Transverse colon (tissue), 4 donors: ENCODE measurements at places on chromosomes 11 and 22. TPM values are rescaled to one million over a fixed set of nuclear protein-coding genes. Genes with fewer than 3 reads are reported as not detected.

- H3K27ac ChIP-seq: peak overlapping the region; percentile 31
- no peaks in the 10 kb centered on the region for H3K36me3 ChIP-seq
- DNase-seq: peak; percentile 7
Observed at GRCh38 chr11:101862391-101863233, 52.2 kb upstream of the CEP126 start.

GRCh38 chr22:46795845-46796565 lies 33.6 kb downstream of the TBC1D22A start:
- H3K27me3 ChIP-seq: no peaks in the 10 kb centered on the region
- H3K27ac ChIP-seq: no peak overlapping the region
- H3K36me3 ChIP-seq: no peaks in the 10 kb centered on the region
- no peak for DNase-seq
- H3K4me1 ChIP-seq: peaks cover 2% of the 10 kb centered on the region
- no peak overlapping the region for H3K4me3 ChIP-seq

Gene SERPING1
- total RNA-seq: 122 TPM

Gene CELSR1
- 1.9 TPM for total RNA-seq

GRCh38 chr11:4544891-4545290 lies at the start of gene OR52M1:
Gene OR52M1 (plus strand): TSS chr11:4545191. CDS start chr11:4545191, 0 bp downstream.
- no peak within 1 kb of the TSS for H3K4me3 ChIP-seq
- DNase-seq: no peak
- no peaks in the 10 kb centered on the region for H3K27me3 ChIP-seq
- H3K36me3 ChIP-seq: no peaks in the 10 kb centered on the region
- no peaks in the 10 kb centered on the region for H3K4me1 ChIP-seq
- H3K27ac ChIP-seq: no peak within 1 kb of the TSS

Gene NOX4
- total RNA-seq: not detected

- no peak overlapping the region for H3K27ac ChIP-seq
- H3K27me3 ChIP-seq: peaks cover 9% of the 10 kb centered on the region
- no peaks in the 10 kb centered on the region for H3K4me1 ChIP-seq
- no peak for DNase-seq
- no peak overlapping the region for H3K4me3 ChIP-seq
Observed at GRCh38 chr11:134751766-134752165, 339.7 kb upstream of the B3GAT1 start.

- H3K27me3 ChIP-seq: peaks cover 34% of the 10 kb centered on the region
- H3K4me3 ChIP-seq: no peak overlapping the region
- H3K36me3 ChIP-seq: no peaks in the 10 kb centered on the region
Observed at GRCh38 chr22:22410121-22410520, 98.4 kb downstream of the ZNF280B start.

GRCh38 chr11:121887569-121887968 lies 228.4 kb downstream of the BLID start:
- peak; percentile 13 for DNase-seq
- no peak overlapping the region for H3K4me3 ChIP-seq
- H3K27me3 ChIP-seq: no peaks in the 10 kb centered on the region
- H3K27ac ChIP-seq: no peak overlapping the region

Gene MEI1
- 20.5 TPM for total RNA-seq

GRCh38 chr11:37613031-37613430 lies 1015.0 kb upstream of the RAG2 start:
- DNase-seq: no peak
- no peaks in the 10 kb centered on the region for H3K27me3 ChIP-seq
- H3K4me1 ChIP-seq: no peaks in the 10 kb centered on the region
- H3K4me3 ChIP-seq: no peak overlapping the region
- H3K36me3 ChIP-seq: no peaks in the 10 kb centered on the region

GRCh38 chr11:7251836-7252682 lies at the start of gene SYT9:
Gene SYT9 (plus strand): TSS chr11:7251904. CDS start chr11:7252187, 283 bp downstream.
- H3K4me3 ChIP-seq: peak within 1 kb of the TSS; percentile 11
- DNase-seq: peak; percentile 14
- peaks cover 50% of the 10 kb centered on the region for H3K27me3 ChIP-seq
- H3K27ac ChIP-seq: no peak within 1 kb of the TSS

Gene GNAZ
- 4.4 TPM for total RNA-seq

DNA sequence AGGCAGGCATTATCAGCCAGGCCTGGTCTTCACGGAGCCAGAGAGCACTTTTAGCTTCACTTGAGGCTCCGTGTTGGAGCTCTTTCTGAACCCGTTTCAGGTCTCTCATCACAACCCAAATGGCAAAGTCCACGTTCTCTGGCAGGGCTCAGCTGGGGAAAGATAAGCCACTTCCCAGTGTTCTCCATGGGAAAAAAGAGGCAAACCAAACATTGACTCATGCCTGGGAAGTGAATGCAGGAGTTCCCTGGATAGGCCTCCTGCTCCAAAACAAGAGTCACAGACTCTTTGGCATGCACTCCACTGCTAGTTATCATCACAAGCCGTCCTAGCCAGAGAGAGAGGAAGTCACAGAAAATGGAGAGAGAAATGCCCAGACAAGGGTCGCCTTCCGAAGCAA lies 11.6 kb downstream of the OPCML start:
- H3K4me3 ChIP-seq: no peak overlapping the region
- H3K4me1 ChIP-seq: no peaks in the 10 kb centered on the region
- H3K36me3 ChIP-seq: no peaks in the 10 kb centered on the region

Gene VWCE
- total RNA-seq: 2.2 TPM

Gene PGR
- 0.95 TPM for total RNA-seq

- H3K4me3 ChIP-seq: no peak overlapping the region
- DNase-seq: no peak
- H3K36me3 ChIP-seq: no peaks in the 10 kb centered on the region
- H3K4me1 ChIP-seq: no peaks in the 10 kb centered on the region
- no peak overlapping the region for H3K27ac ChIP-seq
Observed at GRCh38 chr11:100338144-100338840, 348.8 kb upstream of the ARHGAP42 start.

- H3K4me1 ChIP-seq: peaks cover 13% of the 10 kb centered on the region
- H3K36me3 ChIP-seq: no peaks in the 10 kb centered on the region
- H3K27me3 ChIP-seq: no peaks in the 10 kb centered on the region
- DNase-seq: no peak
- H3K27ac ChIP-seq: no peak overlapping the region
- no peak overlapping the region for H3K4me3 ChIP-seq
Observed at GRCh38 chr22:26677217-26677616, 19.8 kb downstream of the MIAT start.

Gene GAS2
- 8.3 TPM for total RNA-seq

- DNase-seq: no peak
- H3K27me3 ChIP-seq: no peaks in the 10 kb centered on the region
- no peak overlapping the region for H3K27ac ChIP-seq
- no peaks in the 10 kb centered on the region for H3K4me1 ChIP-seq
- H3K4me3 ChIP-seq: no peak overlapping the region
Observed at GRCh38 chr11:45468267-45468856, 182.2 kb upstream of the SYT13 start.

Gene NRXN2
- 7.4 TPM for total RNA-seq

DNA sequence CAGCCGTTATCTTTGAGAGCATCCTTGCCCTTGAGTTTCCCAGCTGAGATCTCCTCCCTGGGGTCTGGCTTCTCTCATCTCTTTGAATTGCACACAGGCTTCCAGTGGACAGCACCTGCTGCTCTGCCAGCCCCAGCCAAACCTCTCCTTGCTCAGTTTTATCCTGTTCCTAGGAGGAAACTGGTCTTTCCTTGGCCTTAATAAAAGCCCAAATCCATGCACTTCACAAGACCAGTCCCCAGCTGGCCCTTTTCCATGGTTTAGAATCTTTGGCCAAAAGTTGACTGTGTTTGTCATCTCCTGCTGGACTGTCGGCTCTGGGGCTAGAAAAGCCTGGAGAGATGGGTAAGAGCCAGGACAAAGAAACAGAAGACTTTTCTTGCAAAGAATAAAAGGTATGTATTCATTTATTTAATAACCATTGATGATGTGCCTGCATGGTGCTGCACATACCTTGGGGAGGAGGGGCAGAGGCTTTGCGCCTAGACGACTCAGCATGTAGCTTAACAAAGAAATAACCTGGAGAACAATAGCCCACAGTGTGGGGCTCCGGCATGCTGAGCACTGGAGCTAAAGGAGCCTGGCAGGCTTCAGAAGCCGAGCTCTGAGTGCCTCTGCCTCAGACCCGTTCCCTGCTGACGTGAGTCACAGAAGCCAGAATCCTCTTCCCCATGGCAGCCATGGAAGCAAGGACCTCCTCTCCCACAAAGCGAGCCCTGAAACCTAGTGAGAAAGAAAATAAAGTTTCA lies 319.3 kb upstream of the B3GAT1 start:
- H3K4me1 ChIP-seq: no peaks in the 10 kb centered on the region
- DNase-seq: no peak
- no peak overlapping the region for H3K27ac ChIP-seq

DNA sequence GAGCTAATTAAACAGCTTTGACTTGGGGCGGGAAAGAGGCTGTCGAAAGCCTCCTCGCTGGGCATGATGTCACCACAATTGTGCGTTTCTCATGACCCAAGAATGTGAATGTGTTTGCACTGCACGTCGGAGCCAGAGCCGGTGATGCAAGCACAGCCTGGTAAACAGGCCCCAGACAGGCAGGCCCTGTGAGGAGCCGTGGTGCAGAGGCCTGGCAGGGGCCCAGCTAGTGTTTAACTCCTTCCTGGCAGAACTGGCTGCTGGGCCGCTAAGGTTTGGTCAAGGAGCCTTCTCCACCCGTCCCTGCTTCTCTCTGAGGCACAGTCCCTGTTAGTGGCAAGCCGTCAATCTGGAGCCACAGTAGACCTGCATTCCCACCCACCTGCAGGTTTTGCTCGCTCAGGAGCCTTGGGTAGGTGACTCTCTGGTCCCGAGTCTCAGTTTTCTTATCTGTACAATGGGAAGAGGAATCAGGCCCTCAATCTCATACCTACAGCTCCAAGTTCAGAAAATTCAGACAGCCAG lies 25.4 kb upstream of the SMTN start:
- H3K27ac ChIP-seq: peak overlapping the region; percentile 89
- peak; percentile 82 for DNase-seq
- H3K4me1 ChIP-seq: peaks cover 12% of the 10 kb centered on the region
- no peaks in the 10 kb centered on the region for H3K36me3 ChIP-seq
- H3K4me3 ChIP-seq: no peak overlapping the region

- DNase-seq: peak; percentile 49
- no peak within 1 kb of the TSS for H3K27ac ChIP-seq
- H3K27me3 ChIP-seq: no peaks in the 10 kb centered on the region
- no peak within 1 kb of the TSS for H3K4me3 ChIP-seq
- no peaks in the 10 kb centered on the region for H3K4me1 ChIP-seq
Observed at GRCh38 chr11:120137611-120138521, at the start of gene TRIM29. Gene TRIM29 (minus strand): TSS chr11:120138113. CDS start chr11:120138031, 82 bp downstream.

DNA sequence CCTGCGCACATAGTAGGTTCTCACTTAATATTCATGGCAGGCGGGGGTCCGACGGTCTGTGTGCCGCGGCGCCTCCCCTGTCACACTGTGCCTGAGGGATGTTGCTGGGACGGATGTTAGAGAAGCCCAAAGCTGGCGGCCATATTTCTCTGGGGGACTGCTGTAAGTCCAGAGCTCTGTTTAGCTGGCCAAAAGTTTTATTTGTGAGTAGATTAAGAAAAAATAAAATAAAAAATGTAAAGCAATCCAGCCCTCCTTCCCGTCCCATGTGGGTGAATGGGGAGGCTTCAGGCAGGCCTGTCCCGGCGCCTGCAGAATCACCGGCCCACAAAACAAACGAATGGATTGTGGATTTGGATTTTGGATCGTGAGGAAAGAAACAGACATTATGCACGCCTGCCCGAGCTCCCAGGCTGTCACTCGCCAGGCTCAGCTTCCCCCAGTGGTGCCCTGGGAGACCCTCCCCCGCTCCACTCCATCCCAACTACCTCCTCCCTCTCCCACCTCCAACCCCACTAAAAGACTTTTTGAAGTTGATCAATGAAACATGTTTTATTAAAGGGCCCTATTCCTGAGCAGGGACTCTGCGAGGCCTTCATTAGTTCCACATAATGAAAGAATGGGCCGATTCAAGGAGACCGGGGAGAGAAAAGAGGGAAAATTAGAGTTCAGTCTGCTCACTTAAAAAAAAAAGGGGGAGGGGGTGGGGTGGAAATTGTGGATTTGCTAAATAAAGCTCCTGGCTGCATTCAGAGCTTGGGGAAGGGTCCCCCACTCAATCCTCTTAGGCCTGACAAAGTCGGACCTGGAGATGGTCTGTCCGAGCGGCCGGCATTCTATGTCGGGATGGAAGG lies 20.4 kb upstream of the SCUBE1 start:
- peaks cover 9% of the 10 kb centered on the region for H3K27me3 ChIP-seq
- no peaks in the 10 kb centered on the region for H3K36me3 ChIP-seq
- no peak overlapping the region for H3K4me3 ChIP-seq
- DNase-seq: no peak
- H3K27ac ChIP-seq: no peak overlapping the region
- H3K4me1 ChIP-seq: no peaks in the 10 kb centered on the region

DNA sequence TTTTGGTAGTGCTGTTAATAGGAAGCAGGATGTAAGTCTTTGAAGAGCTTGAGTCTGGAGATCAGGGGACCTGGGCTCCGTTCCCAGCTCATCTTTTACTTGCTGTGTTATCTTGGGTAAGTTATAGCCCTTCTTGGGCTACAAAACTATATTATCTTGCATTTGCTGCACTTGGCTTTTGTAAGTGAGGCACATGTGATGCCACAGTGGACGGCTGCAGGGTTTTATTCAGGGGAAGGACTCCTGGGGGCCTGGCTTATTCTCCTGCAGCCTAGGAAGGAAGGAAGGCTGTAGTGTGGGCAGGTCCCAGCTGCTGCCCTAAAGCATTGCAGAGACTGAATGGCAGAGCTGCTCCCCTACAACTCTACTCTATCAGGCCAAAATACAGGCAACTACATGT lies 6.4 kb downstream of the CD82 start:
- no peak overlapping the region for H3K27ac ChIP-seq
- no peak for DNase-seq
- no peak overlapping the region for H3K4me3 ChIP-seq
- peaks cover 53% of the 10 kb centered on the region for H3K4me1 ChIP-seq
- H3K36me3 ChIP-seq: no peaks in the 10 kb centered on the region

Gene JOSD1
- 128 TPM for total RNA-seq

GRCh38 chr22:40967111-40967760 lies 16.1 kb downstream of the RBX1 start:
- DNase-seq: no peak
- no peaks in the 10 kb centered on the region for H3K27me3 ChIP-seq
- H3K36me3 ChIP-seq: peaks cover 33% of the 10 kb centered on the region
- no peak overlapping the region for H3K27ac ChIP-seq

Gene C11orf87
- total RNA-seq: not detected

DNA sequence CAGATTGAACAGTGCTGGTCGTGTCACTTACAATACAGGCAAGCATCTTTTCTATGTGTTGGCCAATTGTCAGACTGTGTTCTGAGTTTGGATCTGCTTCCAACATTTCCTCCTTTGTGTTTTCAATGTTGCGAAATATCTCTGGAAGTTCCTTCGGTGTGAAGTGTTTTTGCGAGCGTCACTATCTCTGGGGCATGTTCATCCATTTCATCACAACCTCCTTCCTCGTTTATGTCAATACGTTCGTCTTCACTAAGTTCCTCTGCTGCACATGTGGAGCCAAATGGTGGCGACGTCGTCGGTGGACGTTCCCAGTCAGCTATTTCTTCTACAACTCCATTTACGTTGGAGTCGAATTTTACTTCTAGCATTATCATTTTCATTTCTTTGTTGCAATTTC lies 100.2 kb upstream of the LMO1 start:
- DNase-seq: no peak
- no peaks in the 10 kb centered on the region for H3K27me3 ChIP-seq
- no peak overlapping the region for H3K27ac ChIP-seq
- no peak overlapping the region for H3K4me3 ChIP-seq

- no peaks in the 10 kb centered on the region for H3K27me3 ChIP-seq
- peak; percentile 19 for DNase-seq
- H3K4me3 ChIP-seq: peak overlapping the region; percentile 23
Observed at GRCh38 chr22:40533712-40534378, 102.7 kb downstream of the MRTFA start.

Gene C22orf42
- total RNA-seq: not detected

- peaks cover 4% of the 10 kb centered on the region for H3K4me1 ChIP-seq
- no peak for DNase-seq
- no peak overlapping the region for H3K4me3 ChIP-seq
- H3K27me3 ChIP-seq: no peaks in the 10 kb centered on the region
- no peaks in the 10 kb centered on the region for H3K36me3 ChIP-seq
Observed at GRCh38 chr11:74641905-74642304, 49.5 kb downstream of the POLD3 start.
